ENCODE measurements at places on chromosomes 13 and 19.

GRCh38 chr19:15358918-15359317 lies 20.7 kb downstream of the AKAP8 start:
- DNase-seq, result no peak

GRCh38 chr19:10384580-10384979 lies 4.2 kb upstream of the TYK2 start:
- DNase-seq, result no peak

- peak; percentile 21 for DNase-seq
Observed at GRCh38 chr13:74015137-74015536, 119.1 kb downstream of the KLF12 start.

GRCh38 chr19:5586300-5587070 lies 18.7 kb upstream of the TINCR start:
- no peak for DNase-seq

DNA sequence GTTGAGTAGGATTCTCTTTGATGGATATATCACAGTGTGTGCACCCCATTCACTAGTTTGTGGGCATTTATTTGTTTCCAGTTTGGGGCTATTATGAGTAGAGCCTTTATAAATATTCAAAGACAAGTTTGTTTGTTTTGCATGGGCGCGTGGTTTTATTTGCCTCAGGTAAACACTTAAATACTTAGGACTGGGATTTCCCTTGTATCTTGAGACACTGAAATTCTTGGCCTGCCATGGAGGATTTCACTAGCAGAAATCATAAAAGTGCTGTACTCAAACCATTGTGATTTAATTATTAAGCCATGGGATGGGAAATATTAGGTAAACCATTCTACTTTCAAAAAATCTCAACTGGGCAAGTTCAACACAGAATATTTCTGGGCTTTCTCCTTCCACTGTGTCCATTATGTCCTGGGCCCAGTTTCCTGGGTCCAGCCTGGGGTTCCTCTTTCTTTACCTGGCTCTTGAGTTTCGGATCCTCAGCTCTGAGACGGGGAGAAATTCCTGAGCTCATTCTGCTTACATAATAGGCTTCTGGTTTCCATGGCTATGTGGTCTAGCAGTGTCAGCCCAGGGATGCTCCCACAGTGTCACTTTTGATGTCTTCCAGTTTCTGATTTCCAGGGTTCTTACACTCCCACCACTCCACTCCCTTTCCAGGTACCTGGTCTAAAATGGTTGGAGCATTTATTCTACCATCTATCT lies 14.4 kb downstream of the MYO16 start:
- no peak for DNase-seq

GRCh38 chr19:47427241-47428176 lies 8.2 kb upstream of the MEIS3 start:
- peak; percentile 61 for DNase-seq

GRCh38 chr13:46521921-46522747 lies 30.8 kb upstream of the LRCH1 start:
- DNase-seq, result peak; percentile 52

- no peak for DNase-seq
Observed at GRCh38 chr13:29108068-29108786, 288.1 kb downstream of the MTUS2 start.

DNA sequence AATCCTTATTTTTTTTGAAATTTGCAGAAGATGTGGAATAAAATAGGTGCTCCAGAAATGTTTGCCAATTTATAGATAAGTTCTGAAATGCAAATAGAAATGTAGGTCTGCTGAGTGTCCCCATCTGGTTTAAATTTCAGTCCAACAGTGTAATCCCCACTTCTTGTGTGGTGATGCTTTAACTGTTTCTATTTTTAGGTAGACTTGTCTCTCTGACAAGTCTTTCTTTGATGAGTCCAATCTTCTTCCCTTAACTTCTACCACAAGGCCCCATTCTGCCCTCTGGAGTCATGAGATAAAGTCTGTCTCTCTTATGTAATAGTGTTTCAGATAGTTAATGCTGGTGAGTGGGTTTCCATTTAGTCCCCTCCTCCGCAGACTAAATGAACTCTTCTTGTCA lies 390.4 kb downstream of the RFC3 start:
- DNase-seq, result no peak

GRCh38 chr13:113861433-113862030 lies 2.3 kb downstream of the GAS6 start:
- no peak for DNase-seq

GRCh38 chr19:33771384-33772101 lies 25.1 kb upstream of the KCTD15 start:
- DNase-seq, result peak; percentile 63

DNA sequence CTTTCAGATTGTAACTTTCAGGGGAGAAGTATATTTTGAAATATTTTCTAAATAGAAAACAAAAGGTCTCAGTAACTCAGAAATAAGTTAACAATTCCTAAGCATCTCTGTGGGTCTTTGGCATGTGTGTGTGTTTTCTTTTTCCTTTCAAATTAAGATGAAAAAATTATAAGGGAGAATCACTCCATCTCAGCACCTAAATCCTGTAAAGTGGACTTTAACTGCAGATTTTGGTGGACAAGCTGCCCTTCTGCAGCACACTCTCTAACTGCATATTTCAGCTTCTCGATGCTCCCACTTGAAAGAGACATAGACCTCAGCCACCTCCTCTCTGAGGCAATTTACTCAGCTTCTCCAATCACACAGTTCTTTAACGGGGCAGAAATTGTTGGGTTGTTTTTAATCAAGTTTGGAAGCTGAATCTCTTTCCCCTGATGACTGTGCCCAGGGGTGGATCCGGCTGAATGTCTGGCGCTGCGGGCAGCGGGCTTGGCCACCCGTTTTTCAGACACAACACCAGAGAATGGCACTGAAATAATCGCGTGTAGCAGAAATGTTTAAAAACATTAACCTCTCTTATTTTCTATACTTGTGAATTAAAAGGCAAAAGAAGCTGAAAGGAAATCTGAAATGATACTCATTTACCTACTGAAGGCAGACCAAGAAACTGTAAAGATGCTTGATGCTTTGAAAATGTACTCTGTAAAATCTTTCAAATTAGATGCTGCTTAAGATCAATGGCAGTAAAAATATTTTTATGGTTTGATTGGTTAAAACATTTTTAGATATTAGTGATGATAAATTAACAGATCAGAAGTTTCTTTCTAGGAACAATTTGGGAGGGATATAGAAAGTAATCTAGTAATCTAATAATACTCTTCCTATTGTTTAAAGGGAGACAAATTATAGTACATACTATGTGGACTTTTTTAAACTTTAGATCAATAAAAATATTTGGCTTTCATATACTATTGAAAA lies 12.4 kb downstream of the ZIC2 start:
- DNase-seq, result no peak

GRCh38 chr19:10501971-10502523 lies 1.1 kb downstream of the KEAP1 start:
- peak; percentile 69 for DNase-seq

GRCh38 chr19:46975925-46976782 lies 43.5 kb upstream of the NPAS1 start:
- peak; percentile 96 for DNase-seq

GRCh38 chr19:33039108-33039599 lies 25.5 kb downstream of the RHPN2 start:
- DNase-seq, result no peak

GRCh38 chr19:17772172-17772571 lies 20.9 kb downstream of the FCHO1 start:
- DNase-seq, result no peak

DNA sequence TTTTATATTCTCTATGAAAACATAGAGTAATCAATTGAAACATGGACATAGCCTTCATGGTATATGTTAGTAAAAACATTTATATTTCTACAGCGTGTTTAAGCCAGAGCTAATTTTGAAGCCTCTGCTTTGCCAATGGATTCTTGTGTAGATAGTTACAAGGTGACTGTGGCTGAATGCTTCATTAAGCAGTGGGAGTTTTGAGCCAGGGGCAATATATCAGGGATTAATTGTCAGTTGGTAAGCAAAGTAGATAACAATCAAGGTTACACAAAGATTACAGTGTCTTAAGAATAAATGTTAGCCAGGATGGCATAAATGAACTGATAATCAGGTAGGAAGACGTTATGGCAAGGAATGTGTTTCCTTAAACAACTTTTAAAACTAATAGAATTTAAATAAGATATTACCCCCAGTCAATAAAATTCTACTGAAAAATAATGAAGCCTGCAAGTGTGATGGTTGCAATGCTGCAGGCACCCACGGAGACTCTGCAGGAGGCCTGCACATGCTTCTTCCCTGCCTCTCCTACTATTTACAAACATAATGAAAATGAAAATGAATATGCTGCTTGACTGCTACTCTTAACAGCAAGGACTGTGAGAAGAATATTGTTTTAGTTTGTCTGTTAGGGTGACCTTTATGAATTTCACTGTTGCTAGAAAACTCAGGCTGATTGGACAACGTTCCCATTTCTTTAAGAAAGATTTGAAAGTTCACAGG lies 588.5 kb downstream of the GPC5 start:
- no peak for DNase-seq

GRCh38 chr19:48154003-48154402 lies 16.1 kb downstream of the LIG1 start:
- DNase-seq, result no peak

- DNase-seq, result no peak
Observed at GRCh38 chr13:25771202-25771601, 280.6 kb downstream of the SHISA2 start.

GRCh38 chr19:17950310-17951156 lies 16.4 kb upstream of the KCNN1 start:
- peak; percentile 42 for DNase-seq

DNA sequence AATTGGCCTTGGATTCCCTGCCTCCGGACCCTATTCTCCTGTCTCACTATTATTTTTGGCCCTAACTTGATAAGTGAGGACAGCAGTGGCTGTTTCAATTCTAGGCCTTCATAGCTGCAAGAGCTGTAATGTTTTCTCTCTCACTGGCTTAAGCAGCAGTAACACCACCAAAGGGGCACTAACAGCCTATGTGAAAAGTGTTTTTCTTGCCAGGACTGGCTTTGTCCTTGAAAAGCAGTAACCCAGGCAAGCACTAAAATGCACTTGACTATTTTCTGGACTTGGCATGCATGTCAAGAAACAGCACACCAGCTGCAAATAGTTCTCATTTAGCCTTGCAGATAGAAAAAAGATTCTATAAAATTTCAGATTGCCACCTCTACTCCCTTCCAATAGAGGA lies 9.3 kb upstream of the FBXL3 start:
- no peak for DNase-seq

- peak; percentile 11 for DNase-seq
Observed at GRCh38 chr19:52297601-52298364, 814 bp downstream of the ZNF480 start.

GRCh38 chr13:113129921-113130750 lies 7.5 kb downstream of the F10 start:
- no peak for DNase-seq

GRCh38 chr13:94813920-94814475 lies 101.7 kb upstream of the SOX21 start:
- DNase-seq, result no peak

DNA sequence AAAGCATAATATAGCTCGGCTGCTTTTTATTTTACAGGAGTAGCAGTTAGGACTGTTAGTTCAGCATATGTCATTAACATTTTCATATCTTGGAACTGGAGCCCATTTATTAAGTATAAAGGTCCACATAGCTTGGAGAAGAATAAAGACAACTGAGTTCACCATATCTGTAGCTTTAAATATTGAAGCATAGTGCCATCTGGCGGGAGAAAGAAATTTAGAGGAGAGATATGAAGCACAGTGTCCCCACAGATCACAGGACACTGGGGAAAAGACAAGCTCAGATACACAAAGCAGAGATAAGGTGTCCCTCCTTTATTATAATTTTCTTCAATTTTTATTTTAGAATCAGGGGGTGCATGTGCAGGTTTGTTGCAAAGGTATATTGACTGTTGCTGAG lies 104.7 kb upstream of the FREM2 start:
- peak; percentile 58 for DNase-seq

GRCh38 chr13:51704399-51705313 lies 99.3 kb downstream of the DHRS12 start:
- DNase-seq, result no peak

DNA sequence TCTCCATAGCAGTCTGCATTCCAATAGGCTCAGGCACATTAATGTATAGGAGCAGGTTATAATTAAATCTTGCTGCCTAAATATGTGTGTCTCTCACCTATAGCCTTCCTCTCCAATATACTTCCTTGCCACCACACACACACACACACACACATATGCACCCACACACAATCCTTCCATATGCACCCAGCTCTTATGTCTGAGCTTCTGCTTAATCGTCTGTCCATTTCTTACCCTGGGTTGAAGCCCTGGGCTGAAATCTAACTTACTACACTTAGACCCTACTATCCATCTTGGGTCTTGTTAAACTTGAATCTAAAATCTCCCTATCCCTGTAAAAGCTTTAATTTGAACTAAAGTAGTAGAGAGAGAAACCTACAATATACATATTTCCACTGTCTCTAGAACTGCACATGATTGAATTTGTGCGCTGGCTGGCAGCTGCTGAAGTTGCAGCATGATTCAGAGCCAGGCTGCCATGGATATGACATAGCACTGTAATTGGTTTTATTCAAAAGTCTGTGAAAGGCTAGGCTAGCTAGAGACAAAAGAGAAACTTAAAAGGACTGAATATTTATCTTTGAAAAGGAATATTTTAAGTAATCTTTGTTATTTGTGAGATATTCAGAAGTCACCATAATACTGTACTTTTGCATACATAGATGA lies 25.7 kb upstream of the FREM2 start:
- peak; percentile 43 for DNase-seq

DNA sequence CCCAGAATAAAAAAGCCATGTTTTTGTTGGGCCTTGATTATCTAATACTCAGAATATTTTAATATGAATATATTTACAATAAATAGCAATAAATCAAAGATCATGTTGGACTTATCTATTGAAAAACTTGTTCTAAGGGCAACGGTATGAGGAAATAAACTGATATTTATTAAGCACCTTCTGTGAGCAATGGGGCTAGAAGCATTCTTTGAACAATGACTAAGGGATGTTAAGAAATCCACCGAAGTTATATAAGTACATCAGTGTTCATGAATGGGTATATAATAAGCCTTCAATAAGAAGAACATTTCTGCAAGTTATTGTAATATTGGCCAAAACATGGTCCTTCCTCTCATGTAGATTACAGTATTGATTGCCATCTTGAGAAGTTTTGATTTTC lies 221.8 kb downstream of the OXGR1 start:
- DNase-seq, result peak; percentile 10

GRCh38 chr13:26061947-26062346 lies 10.1 kb upstream of the SHISA2 start:
- peak; percentile 94 for DNase-seq

GRCh38 chr13:102873653-102874052 lies 27.8 kb downstream of the ERCC5 start:
- no peak for DNase-seq

DNA sequence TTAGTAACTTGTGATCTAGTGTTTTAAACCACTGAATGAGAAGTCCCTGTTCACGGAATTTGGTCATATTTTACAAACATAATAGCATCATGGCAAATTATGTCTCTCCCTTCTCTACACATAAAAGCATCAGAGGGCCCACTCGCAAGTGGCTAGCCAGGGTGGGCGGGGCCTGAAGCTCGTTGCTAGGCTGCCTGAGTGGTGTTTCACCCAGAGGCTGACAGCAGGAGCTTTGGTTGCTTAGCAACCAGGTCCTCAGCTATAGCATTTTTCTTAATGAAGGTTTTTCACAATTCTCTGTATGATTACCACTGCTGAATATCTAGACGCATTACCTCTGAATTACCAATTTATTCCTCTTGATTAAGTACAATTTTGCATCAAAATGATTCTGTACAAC lies 126.5 kb downstream of the NALCN start:
- peak; percentile 35 for DNase-seq

GRCh38 chr13:99657848-99658260 lies 156.6 kb downstream of the TM9SF2 start:
- DNase-seq, result peak; percentile 15

GRCh38 chr13:95880331-95880730 lies 172.9 kb downstream of the UGGT2 start:
- no peak for DNase-seq

- peak; percentile 73 for DNase-seq
Observed at GRCh38 chr19:2016041-2016807, 710 bp upstream of the BTBD2 start.
